Lung (tissue), 17 donors: ENCODE measurements at places on chromosomes 1 and 21. TPM values are rescaled to one million over a fixed set of nuclear protein-coding genes. Genes with fewer than 3 reads are reported as not detected.

VHLL gene
- total RNA-seq, result not detected

MAD2L2 gene
- total RNA-seq, result 23.4 TPM

HAO2 gene
- not detected for total RNA-seq

HPCAL4 gene
- total RNA-seq, result 0.18 TPM

OR2T11 gene
- not detected for total RNA-seq

SH2D5 gene
- not detected for total RNA-seq

NCF2 gene
- 38.7 TPM for total RNA-seq

MFAP2 gene
- total RNA-seq, result 13.3 TPM

LIN28A gene
- total RNA-seq, result 0.80 TPM

SPRR2A gene
- total RNA-seq, result not detected

CAPN8 gene
- 48.5 TPM for total RNA-seq

SPATA1 gene
- 3.2 TPM for total RNA-seq

PKP1 gene
- total RNA-seq, result 14.2 TPM

KIF2C gene
- total RNA-seq, result 1.5 TPM

DPH2 gene
- 17.1 TPM for total RNA-seq

TSACC gene
- not detected for total RNA-seq

AHCYL1 gene
- total RNA-seq, result 77.7 TPM

LCK gene
- total RNA-seq, result 3.5 TPM

COL18A1 gene
- total RNA-seq, result 102 TPM

RGS13 gene
- 0.48 TPM for total RNA-seq

CRABP2 gene
- total RNA-seq, result 5.8 TPM

CYP4A22 gene
- 0.18 TPM for total RNA-seq

CFHR5 gene
- not detected for total RNA-seq

CCDC24 gene
- total RNA-seq, result 20.1 TPM

MEX3A gene
- 1.1 TPM for total RNA-seq

DMRTA2 gene
- not detected for total RNA-seq

OR2G3 gene
- total RNA-seq, result not detected

NPHS2 gene
- total RNA-seq, result not detected

SNX7 gene
- 16.7 TPM for total RNA-seq

PRPF38B gene
- total RNA-seq, result 32.1 TPM

ADSS2 gene
- total RNA-seq, result 46.7 TPM

LDLRAD1 gene
- total RNA-seq, result 28.7 TPM

RAP1GAP gene
- 14.6 TPM for total RNA-seq

SPATA45 gene
- total RNA-seq, result not detected

DENND2D gene
- total RNA-seq, result 39.3 TPM

RAVER2 gene
- 9.2 TPM for total RNA-seq

VWA1 gene
- 72.6 TPM for total RNA-seq

RAB42 gene
- 5.7 TPM for total RNA-seq

TGFB2 gene
- 53.7 TPM for total RNA-seq
